ENCODE measurements at places on chromosomes 4 and X.

DNA sequence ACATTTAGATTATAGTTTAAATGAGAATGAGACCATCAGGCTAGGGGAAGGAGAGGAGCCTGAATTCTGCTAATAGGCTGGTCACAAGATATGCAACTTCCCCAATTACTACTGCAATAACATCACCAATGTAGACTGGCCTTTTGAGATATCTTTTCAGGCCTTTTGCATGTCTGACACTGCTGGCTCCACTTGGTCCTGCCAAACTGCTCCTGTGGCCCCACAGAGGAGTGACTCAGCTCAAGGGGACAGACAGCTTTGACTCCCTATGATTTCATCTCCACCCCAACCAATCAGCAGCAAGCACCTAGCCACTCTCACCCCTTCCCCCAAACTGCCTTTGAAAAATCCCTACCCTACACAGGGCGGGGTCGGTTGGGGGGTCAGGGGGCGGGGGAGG is 22.8 kb downstream of the GPRIN3 start:
- no peak for DNase-seq

- DNase-seq: peak; percentile 67
Observed at GRCh38 chrX:39820938-39821708, 276.6 kb downstream of the BCOR start.

DNA sequence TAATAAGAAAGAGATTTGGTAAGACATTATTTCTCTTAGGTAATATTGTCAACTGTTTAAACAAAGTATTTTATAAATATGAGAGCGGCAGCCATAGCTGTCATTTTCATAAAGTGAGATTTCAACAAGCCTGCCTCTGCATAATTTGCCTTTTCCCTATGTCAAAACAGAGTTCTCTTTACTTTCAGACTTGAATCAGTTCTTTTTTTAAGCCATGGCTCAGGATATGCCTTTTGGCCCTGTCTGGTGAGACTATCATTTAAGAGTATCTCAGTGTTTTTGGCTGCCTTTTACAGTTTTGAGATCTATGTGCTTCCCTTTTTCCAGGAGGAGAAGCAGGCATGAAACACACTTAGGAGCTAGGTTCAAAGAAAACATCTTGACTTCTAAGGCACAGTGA is 7.5 kb upstream of the GUCY1A1 start:
- no peak for DNase-seq

- no peak for DNase-seq
Observed at GRCh38 chrX:136143711-136144110, 3.6 kb upstream of the FHL1 start.

DNA sequence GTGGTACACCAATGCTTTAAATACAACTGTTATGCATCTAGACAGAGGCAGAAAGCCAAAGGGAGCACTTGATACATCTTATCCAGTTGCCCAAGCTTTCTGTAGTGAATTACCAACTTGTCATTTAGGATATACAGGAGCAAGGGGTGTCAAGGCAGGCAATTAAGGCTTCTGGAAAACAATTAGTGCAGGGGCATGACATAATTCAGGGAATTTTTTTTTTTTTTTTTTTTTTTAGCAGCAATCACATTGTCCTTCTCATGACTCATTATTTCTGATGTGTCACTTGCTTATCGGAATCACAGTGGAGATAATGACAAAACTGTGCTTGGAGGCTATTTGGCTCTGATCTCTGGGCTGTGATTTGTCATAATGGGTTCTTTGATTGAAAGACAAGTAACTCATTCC is 259.5 kb downstream of the ARHGAP24 start:
- no peak for DNase-seq

- DNase-seq: no peak
Observed at GRCh38 chr4:151227731-151228130, 49.2 kb upstream of the PRSS48 start.

DNA sequence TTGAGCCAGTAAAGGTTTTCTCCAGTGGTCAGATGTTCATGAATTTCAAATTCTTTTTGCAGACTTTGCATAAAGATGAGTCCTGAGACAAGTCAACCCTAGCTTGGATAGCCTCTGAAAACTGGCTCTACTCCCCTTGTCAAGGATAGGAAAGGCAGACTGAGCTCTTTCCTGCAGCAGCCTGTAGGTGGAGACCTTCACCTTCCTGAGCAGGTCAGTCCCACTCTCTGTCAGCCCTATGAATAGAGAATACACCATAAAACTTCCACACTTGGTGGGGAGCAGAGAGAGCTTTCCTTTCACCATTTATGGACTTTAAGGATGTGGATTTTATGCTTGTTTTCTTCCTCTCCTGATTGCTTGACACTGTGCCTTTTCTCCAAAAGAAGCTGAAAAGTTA is 41.9 kb downstream of the PCDH19 start:
- DNase-seq: no peak

DNA sequence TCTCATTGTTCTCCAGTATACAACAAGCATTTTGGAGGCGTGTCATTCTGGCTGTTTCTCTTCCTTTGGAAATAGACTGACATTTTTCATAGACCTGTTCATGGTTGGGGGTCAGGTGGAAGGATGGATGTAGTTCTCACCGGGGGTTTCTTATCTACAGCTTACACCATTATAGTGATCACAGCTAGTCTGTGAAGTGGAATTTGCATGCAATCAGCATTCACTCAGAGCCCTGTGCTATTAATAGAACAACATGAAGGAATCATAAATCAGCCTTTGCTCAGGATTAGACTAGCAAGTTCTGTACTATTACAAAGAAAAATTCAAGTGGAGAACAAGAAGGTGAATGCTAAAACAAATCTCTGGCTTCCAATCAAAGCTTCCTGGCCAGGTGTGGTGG is 132.6 kb upstream of the PUDP start:
- DNase-seq: no peak

- DNase-seq: peak; percentile 65
Observed at GRCh38 chrX:76172325-76172893, 453 bp upstream of the PBDC1 start.

GRCh38 chr4:123588631-123589241 is 192.1 kb downstream of the SPRY1 start:
- peak; percentile 25 for DNase-seq

GRCh38 chr4:56475917-56476316 is 8.5 kb downstream of the SRP72 start:
- DNase-seq: no peak

DNA sequence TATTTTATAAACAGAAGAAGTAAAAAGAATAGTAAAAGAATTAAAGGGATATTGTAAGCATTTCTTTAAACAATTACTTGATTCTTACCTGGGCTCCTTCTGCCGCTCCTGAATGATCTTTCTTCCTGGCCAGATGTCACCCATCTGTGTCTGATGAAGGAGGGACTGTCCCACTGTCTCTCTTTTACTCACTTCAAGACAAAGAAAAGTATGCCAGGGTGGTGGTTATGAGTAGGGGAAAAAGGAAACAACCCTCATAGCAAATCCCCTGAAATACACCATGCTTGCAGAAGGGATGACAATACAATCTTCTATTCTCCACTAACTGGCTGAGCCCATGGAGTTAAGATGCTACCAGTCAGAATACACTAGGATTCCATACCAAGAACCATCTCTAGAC is 31.1 kb downstream of the SYTL4 start:
- DNase-seq: no peak

DNA sequence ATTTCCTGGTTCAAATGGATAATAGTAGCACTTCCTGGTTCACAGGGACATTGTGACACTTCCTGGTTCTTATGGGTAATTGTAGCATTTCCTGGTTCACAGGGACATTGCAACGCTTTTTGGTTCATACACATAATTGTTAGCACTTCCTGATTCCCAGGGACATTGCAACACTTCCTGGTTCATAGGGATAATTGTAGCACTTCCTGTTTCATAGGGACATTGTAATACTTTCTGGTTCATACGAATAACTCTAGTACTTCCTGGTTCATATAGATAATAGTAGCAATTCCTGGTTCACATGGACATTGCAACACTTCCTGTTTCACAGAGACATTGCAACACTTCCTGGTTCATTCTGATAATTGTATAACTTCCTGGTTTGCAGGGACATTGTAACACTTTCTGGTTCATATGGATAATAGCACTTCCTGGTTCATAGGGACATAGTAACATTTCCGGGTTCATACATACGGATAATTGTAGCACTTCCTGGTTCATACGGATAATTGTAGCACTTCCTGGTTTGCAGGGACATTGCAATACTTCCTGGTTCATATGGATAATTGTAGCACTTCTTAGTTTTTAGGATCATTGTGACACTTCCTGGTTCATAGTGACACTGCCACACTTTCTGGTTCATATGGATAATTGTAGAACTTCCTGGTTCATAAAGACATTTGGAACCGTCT is 61.6 kb upstream of the CD99 start:
- DNase-seq: no peak

DNA sequence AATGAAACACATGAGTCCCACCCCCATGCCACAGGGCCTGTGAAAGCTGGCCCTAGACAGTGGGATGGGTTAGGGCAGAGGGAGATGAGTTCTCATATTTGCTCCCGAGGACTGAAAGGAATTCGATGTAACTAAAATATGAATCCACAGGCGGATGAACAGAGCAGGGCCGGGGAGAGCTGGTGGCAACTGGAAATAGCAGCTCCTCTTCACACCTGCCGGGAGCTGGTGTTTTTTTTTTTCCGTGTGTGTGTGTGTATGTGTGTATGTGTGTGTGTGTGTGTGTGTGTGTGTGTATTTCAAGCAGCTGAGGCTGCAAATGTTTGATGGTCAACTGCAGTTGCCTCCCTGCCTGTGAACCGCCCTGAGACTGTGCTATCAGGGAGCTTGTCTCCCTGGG is 115.1 kb upstream of the PSAPL1 start:
- no peak for DNase-seq

DNA sequence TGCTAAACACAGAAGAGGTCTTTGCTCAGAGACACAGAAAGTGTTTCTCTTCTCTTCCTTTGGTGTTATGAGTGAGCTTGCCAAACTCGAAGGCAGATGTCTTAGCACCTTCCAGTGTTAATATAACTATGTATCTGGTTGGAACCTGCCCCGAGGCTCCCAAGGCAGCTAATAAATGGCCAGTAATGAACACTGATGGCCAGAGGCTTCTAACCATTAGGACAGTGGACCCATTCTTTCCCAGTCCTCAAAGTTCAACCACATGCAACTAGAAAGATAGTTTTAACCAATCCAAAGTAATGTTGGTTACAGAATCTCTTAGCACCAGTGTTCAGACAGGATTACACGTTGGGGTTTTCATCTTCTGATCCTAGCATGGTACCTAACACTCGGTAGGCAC is 42.7 kb upstream of the JADE1 start:
- no peak for DNase-seq

- no peak for DNase-seq
Observed at GRCh38 chr4:77819404-77819842, 255 bp upstream of the CNOT6L start.

GRCh38 chrX:148572337-148572736 is 71.9 kb downstream of the AFF2 start:
- no peak for DNase-seq

- no peak for DNase-seq
Observed at GRCh38 chr4:98290511-98290910, 29.3 kb downstream of the RAP1GDS1 start.

DNA sequence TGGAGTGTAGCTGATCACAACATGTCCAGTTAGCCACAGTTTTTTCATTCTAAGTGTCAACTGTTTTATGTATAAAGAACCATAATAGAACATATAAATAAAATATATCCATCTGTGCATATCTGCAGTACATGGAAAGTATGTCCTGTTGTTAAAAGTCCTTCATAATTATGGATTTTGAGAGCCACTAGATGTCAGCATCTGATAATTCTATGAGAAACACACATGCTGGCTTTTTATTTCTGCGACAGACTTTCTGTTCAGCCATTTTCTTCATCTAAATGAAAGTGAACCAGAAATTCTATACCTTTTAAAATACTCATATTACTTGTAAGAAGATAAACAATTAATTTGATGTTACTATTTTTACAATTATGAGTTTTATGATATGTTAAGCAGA is 251.5 kb downstream of the GPM6A start:
- no peak for DNase-seq

DNA sequence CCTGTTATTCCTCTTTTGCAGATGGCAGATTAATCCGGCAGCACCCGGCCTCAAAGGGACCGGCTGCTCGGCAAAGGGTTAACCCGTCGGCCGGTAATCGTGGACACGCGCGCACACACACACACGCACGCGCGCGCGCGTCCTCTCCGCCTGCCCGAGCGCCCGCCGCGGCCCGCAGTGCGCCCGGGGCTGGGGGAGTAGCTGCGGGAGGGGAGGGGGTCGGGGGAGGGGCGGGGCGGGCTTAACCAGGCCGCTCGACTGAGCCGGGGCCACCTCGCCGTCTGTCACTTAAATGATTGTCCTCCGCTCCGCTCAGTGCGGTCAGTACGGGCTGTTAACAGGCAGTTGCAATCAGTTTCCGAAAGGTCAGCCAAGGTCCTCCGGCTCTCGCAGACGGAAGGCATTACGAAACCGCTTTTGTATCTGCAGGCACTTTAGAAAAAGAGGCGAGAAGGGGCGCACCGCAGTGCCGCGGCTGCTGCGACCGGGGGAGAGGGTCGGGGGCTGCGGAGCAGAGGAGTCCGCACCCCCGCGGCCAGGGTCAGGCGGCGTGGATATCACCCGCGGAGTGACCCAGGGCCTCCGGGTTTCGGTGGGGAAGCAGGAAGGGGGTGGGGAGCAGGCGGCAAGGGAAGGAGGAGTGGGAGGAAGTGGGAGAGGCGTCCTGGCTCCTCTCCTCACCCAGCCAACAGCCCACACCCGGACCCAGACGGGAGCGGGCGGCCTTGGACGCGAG is 57.3 kb upstream of the BCOR start:
- DNase-seq: peak; percentile 76

DNA sequence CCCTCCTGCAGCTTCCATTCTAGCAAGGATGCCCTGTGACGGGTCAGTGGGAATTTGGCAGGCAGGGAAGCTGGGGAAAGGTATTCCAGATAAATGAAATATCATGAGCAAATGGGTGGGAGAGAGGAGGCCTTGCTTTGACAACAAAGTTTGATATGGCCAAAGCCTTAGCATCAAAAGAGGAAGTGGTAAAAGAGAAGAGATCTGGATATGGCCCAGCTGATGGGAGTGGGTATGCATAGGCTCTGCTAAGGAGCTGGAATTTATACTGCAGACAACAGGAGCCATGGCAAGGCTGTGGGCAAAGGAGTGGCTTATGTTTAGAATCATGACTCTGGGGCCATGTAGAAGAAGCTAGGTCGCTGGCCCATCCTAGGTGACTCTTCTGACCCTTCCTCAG is 89.2 kb downstream of the PJA1 start:
- no peak for DNase-seq

DNA sequence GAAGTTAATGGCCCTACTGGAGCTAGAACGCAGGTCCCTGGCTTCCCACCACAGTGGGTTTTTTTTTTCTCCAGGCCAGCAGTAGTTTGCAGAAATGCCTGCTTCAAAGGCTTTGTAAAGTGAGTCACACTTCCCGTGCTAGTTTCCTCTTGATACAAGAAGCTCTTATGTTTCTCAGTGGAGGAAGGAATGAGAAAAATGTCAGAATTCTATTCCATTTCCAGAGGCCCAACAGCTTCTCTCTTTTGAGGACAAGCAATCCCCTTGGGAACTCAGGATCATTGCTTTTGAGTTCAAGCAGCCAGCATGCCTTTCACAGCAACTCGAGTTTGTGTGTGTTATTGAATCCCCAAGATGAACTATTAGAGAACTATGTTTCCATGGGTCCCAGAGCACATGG is 134.3 kb downstream of the GUCY2F start:
- DNase-seq: no peak
